ENCODE measurements at places on chromosomes 6 and 20.

DNA sequence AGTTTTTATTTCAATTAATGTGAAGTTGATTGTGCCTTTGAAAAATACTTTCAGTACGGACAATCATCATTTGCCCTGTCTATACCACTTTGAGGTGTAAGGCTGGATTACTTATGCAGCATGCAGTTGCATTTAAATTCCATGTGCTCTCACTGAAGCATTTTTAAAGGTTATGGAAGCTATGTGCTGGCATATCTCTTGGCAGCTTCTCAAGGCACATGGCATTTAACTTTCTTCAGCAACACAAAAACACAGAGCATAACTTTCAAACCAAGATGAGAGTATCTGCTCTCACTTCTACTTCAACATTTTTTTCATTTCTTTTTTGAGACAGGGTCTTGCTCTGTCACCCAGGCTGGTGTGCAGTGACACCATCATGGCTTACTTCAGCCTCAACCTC lies 360.6 kb upstream of the RUNX2 start:
- no peak for DNase-seq

DNA sequence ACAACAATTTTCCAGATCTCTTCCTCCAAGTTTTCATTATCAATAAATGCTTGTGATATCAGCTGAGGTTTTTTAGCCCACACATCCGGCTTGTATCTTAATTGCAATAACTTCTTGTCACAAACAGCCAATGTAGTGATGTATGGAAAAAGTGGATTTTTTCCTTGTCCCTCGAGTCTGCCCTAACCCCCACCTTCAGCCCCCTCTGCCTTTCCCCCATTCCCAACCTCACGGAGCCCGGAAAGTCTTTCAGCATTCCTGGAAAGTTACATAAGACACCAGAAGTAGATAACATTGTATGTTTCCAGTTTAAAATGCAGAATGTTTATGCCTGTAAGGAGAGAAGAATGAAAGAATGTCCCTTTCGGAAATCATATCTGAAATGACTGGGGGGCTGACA lies 179.2 kb upstream of the PHACTR1 start:
- no peak for DNase-seq

- no peak for DNase-seq
Observed at GRCh38 chr6:7749478-7749877, 23.6 kb downstream of the BMP6 start.

- DNase-seq, result no peak
Observed at GRCh38 chr6:156880913-156881312, 103.7 kb downstream of the ARID1B start.

DNA sequence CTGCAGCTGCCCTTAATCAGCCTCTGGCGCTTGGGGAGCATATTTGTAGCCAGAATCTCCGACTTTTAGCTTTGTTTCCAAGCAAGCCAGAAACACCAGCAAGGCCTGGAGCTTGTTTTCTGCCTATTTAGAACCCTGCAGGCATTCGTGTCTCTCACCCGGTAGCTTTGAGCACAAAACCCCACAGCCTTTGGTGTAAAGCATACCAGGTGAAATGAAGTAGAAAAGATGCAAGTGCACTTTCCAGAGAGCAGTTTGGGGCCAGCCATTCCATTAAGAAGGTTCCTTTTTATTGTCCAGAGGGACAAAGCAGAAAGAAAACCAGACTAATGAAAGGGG lies 736 bp downstream of the FAM217B start:
- peak; percentile 79 for DNase-seq
